ENCODE measurements at places on chromosomes 16 and 17. TPM values are rescaled to one million over a fixed set of nuclear protein-coding genes. Genes with fewer than 3 reads are reported as not detected.

DNA sequence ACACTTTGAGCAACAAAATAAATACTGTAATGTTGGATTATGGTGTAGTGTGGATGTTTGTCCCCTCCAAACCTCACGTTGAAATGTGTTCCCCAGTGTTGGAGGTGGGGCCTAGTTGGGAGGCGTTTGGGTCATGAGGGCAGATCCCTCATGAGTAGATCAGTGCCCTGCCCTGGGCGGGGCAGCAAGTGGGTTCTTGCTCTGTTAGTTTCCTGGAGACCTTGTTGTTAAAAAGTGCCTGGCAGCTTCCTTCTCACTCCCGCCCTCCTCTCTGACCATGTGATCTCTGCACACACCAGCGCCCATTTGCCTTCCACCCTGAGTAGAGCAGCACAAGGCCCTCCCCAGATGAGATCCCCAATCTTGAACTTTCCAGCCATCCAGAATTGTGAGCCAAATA lies 67.7 kb downstream of the MPRIP start:
- peaks cover 8% of the 10 kb centered on the region for H3K36me3 ChIP-seq
- H3K27ac ChIP-seq: no peak overlapping the region
- no peaks in the 10 kb centered on the region for H3K27me3 ChIP-seq
- no peak for DNase-seq

GRCh38 chr17:11302401-11303186 lies 61.6 kb downstream of the SHISA6 start:
- no peaks in the 10 kb centered on the region for H3K4me1 ChIP-seq
- no peak overlapping the region for H3K27ac ChIP-seq
- peak; percentile 65 for DNase-seq
- no peaks in the 10 kb centered on the region for H3K36me3 ChIP-seq
- H3K27me3 ChIP-seq: no peaks in the 10 kb centered on the region

DNA sequence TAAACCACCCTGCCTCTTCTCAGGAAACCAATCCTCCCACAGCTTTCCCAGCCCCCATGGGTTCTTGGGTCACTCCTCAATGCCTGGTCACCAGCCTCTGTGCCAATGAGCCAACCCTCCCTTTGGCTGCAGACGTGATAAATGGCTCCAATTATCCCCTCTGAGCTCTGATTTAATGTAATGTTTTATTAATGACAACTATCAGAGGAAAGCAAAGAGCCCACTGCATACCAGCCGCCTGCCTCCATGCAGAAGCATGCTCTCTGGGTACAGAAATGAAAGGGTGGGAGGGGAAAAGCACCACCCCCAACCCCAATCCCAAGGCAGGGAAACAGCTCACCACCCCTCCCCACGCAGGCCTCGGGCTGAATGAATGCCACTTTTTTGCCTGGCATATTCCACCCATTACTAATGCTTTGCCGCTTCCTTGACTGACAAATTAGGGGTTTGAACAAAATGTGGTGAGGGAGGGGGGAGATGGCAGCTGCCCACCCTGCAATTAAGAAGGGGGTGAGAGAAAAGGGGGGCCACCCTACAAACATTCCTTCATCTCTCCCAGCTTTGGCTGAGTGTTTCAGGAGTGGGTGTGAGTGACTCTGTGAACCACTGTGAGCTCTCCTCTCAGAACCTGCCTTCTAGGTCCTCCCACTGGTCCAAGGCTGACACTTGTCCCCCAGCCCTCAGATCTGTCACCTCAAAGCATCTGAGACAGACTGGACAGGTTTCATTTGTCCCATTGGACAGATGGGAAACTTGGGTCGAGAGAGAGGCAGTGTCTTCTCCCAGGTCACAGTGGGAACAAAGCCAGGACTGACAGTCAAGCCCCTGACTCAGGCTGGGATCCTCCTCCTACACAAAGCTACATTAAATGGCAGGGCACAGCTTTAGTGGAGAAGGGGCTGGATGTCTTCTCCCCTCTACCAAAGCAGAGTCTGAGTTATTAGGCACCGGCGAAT lies 161.5 kb downstream of the TMEM132E start:
- no peaks in the 10 kb centered on the region for H3K27me3 ChIP-seq
- H3K4me3 ChIP-seq: no peak overlapping the region
- no peak overlapping the region for H3K27ac ChIP-seq
- H3K4me1 ChIP-seq: no peaks in the 10 kb centered on the region

DNA sequence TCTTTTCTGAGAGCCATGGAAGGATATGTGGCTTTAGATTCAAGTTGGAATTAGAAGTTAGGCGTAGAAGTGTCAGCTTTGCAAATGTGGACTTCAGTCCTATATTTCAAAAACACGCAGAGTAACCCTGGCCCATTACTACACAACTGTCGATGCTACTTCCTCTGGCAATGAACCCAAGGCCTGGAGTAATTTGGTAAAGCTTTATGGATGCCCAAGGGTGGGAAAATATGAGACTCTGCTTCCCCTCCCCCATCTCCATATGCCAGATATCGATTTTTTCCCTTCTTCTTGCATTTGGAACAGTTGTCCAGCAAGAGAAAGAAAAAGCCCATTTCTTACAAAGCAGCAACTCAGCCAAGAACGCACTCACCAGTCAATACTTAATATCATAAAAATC lies 2.9 kb upstream of the MAP1LC3B start:
- H3K4me1 ChIP-seq: peaks cover 43% of the 10 kb centered on the region
- H3K36me3 ChIP-seq: no peaks in the 10 kb centered on the region
- H3K4me3 ChIP-seq: no peak overlapping the region
- DNase-seq: no peak
- H3K27ac ChIP-seq: peak overlapping the region; percentile 96

Gene GAST
- not detected for total RNA-seq

GRCh38 chr16:76303637-76304314 lies 26.6 kb downstream of the CNTNAP4 start:
- no peaks in the 10 kb centered on the region for H3K4me1 ChIP-seq
- H3K27ac ChIP-seq: no peak overlapping the region
- DNase-seq: no peak
- H3K36me3 ChIP-seq: no peaks in the 10 kb centered on the region

DNA sequence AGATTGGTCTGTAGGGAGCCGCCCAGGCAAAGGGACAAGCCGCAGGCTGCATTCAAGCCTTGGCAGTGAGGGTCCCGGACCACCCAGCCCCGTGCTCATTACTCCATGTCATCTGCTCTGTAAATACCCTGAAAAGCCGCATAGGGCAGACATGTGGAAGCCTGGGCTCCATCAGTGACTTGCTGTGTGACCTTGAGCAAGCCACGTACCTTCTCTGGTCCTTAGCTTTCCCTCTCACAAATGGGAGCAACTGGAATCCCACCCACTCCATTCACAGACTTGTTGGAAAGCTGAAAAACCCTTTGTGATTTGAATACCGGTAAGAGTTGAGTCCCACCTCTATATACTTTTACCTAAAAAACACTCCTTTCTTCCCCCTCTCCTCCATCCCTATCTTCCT lies 11.9 kb downstream of the CAMKK1 start:
- no peaks in the 10 kb centered on the region for H3K27me3 ChIP-seq
- H3K27ac ChIP-seq: no peak overlapping the region
- no peak for DNase-seq
- no peak overlapping the region for H3K4me3 ChIP-seq
- no peaks in the 10 kb centered on the region for H3K36me3 ChIP-seq
- H3K4me1 ChIP-seq: peaks cover 23% of the 10 kb centered on the region

Gene TRPV2
- total RNA-seq: 1.3 TPM

DNA sequence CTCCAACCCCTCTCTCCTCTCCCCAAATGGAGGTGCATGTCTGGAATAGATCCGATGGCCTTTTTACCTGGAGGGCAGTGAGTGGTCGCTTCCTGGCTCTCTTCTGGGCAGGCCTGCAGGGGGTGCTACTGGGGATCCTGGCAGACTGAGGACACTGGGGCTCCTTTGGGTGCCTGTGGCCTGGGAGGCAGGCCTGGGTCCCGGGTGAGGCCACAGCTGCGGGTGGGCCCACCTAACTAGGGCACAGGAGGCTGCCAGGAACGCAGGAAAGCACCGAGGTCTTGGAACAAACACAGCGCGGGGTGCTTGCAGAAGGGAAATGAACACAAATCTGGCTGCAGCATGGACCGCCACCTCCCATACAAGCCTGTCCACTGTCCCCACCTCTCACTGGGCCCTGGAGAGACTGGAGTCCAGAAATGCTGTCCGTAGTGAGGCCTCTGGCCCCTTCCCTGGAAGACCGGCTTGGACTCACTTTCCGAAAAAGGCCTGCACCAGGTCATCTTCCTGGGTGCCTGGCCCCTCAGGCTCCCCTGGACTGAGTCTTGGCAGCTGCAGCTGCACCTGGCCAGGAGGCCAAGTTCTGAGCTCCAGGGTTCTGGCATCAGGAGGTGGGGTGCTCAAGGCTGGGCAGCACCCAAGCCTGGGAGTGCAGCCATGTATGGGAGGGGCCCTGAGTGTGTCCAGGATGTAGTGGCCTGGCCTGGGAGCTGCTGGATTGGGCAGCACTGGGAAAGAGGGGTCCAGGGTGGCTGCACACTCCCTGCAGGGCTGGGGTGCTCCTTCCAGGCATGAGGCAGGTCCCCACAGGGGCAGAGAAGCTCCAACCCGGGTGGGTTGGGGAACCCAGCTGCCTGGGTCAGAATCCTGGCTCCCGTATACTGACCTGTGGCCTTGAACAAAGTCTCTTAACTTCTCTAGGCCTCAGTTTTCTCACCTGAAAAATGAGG lies 195.1 kb downstream of the IRF8 start:
- peaks cover 46% of the 10 kb centered on the region for H3K27me3 ChIP-seq
- no peak overlapping the region for H3K4me3 ChIP-seq
- H3K27ac ChIP-seq: no peak overlapping the region

- peaks cover 3% of the 10 kb centered on the region for H3K27me3 ChIP-seq
- H3K4me1 ChIP-seq: no peaks in the 10 kb centered on the region
- DNase-seq: no peak
- no peak overlapping the region for H3K27ac ChIP-seq
Observed at GRCh38 chr16:30830072-30830417, 43.0 kb upstream of the ZNF629 start.

DNA sequence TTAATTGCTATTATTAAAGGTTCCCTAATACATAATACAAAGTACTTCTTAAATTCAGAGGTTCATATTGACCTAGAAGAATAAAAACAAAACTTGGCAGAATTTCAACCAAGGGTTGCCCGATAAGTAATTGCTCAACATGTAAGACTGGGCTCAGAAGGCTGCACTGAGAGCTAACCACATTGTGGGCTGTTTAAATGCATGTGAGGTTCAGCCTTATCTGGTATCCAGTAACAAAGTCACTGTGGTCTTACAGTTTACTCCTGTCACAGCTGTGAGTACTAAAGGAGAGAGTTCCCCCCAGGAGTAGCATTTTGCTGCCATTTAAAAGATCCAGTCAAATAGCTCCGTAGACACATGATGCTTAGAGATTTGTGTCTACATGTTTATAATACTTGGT lies 1.6 kb upstream of the DHRS11 start:
- DNase-seq: no peak
- no peaks in the 10 kb centered on the region for H3K27me3 ChIP-seq
- H3K4me1 ChIP-seq: peaks cover 10% of the 10 kb centered on the region
- no peak overlapping the region for H3K27ac ChIP-seq

DNA sequence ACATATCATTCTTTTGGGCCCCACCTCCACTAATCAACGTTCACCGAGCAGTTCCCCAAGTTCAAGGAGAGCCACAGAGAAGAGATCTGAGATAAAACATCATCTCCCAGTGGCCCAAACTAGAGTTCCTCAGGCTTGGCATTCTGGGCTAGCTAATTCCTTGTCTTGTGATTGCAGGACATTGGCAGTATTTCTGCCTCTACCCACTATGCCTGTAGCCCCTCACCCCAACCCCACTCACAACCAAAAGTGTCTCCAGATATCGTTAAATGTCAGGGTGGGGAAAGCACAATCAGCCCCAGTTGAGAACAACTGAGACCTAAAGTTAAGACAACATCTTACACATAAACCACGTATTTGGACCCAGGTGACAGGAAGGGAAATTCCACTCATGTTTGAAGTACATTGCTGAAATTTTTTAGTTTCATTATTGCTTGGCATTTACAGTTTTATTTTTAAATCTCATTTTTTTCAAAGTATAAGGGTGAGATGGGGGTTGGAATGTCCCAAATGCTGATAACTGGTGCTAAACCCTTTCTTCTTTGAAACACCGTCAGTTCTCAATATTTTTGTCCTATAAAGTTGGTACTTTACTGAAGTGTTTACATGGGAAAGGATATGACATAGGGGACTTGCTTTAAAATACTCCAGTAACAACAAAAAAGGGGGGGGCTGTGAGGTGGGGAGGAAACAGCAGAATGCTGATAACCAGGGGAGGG lies 13.6 kb downstream of the ZC3H7A start:
- no peak for DNase-seq
- H3K36me3 ChIP-seq: peaks cover 10% of the 10 kb centered on the region
- peak overlapping the region; percentile 98 for H3K27ac ChIP-seq
- H3K4me3 ChIP-seq: peak overlapping the region; percentile 72
- H3K27me3 ChIP-seq: no peaks in the 10 kb centered on the region

- H3K4me3 ChIP-seq: no peak overlapping the region
- peak overlapping the region; percentile 52 for H3K27ac ChIP-seq
- DNase-seq: no peak
Observed at GRCh38 chr17:16444258-16444886, 29.0 kb downstream of the TRPV2 start.

DNA sequence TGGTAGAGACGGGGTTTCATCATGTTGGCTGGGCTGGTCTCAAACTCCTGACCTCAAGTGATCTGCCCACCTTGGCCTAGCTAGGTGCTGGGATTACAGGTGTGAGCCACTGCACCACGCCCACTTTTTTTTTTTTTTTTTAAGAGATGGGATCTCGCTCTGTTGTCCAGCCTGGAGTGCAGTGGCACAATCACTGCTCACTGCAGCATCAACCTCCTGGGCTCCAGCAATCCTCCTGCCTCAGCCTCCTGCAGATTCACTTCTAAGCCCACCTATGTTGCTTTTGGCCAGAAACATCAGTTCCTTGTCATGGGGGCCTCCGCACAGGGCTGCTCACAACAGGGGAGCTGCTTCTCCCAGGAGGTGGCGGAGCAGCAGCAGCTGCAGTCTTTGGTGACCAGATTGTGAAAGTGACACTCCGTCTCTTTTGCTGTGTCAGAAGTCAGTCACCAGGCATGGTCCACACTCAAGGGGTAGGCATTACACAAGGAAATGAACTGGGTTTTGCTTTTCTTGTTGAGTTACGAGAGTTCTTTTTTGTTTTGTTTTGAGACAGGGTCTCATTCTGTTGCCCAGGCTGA lies 4.5 kb upstream of the NME4 start:
- no peaks in the 10 kb centered on the region for H3K36me3 ChIP-seq
- no peaks in the 10 kb centered on the region for H3K27me3 ChIP-seq
- H3K27ac ChIP-seq: no peak overlapping the region
- no peak for DNase-seq
- peaks cover 9% of the 10 kb centered on the region for H3K4me1 ChIP-seq

GRCh38 chr16:78633551-78633950 lies 534.1 kb downstream of the WWOX start:
- no peaks in the 10 kb centered on the region for H3K27me3 ChIP-seq
- H3K4me1 ChIP-seq: peaks cover 10% of the 10 kb centered on the region
- H3K4me3 ChIP-seq: no peak overlapping the region
- H3K36me3 ChIP-seq: no peaks in the 10 kb centered on the region
- H3K27ac ChIP-seq: no peak overlapping the region

- H3K27me3 ChIP-seq: peaks cover 12% of the 10 kb centered on the region
- no peak overlapping the region for H3K4me3 ChIP-seq
- no peak for DNase-seq
- H3K27ac ChIP-seq: no peak overlapping the region
- H3K4me1 ChIP-seq: peaks cover 10% of the 10 kb centered on the region
Observed at GRCh38 chr17:65345261-65346005, 208.3 kb downstream of the RGS9 start.

Data from osteocyte (in vitro differentiated cells).